ENCODE measurements at places on chromosomes 1 and 21.

GRCh38 chr1:10896673-10897072, 100.2 kb upstream of the CASZ1 start:
- DNase-seq: no peak

DNA sequence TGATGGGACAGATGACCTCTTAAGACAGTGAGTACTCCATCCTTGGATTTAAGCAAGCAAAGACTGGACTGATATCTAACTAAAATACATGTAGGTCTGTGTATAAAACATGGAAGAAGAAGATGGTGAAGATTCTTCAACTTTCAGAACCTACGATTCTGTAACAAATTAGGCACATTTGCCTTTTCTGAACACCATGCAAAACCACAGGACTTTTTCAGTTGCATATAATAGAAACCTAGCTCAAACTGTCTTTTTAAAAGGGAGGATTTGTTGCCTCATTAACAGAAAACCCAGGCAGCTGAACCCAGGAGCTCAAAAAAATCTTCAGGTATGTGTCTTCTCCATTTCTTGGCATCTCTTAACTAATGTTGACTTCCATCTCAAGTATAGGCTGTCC, 14.7 kb upstream of the TSPAN1 start:
- DNase-seq: no peak

DNA sequence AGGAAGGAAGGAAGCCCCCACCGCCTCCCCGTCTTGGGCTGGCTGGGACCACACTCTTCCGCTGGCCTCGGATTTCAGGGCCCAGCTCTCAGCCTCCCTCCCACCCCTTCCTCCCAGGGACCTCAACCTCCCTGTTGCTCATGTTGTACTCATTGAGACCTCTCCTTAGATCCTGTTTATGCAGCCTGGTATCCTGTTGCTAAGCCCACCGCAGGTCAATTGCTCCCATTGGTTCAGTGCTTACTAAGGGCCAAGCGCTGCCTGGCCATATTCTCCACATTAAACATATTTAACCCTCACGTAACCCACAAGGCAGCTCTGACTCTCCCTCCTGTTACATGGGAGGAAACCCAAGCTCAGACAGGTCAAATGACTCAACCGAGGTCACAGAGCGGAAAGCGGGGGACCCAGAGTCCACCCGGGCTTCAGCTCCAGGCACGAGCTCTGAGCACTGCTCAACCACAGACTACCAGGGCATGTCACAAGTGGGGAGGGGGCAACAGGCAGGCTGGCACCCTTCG, 23.2 kb upstream of the H6PD start:
- no peak for DNase-seq

- DNase-seq: no peak
These were observed 19.7 kb upstream of the KCNC4 start for GRCh38 chr1:110190282-110190929.

DNA sequence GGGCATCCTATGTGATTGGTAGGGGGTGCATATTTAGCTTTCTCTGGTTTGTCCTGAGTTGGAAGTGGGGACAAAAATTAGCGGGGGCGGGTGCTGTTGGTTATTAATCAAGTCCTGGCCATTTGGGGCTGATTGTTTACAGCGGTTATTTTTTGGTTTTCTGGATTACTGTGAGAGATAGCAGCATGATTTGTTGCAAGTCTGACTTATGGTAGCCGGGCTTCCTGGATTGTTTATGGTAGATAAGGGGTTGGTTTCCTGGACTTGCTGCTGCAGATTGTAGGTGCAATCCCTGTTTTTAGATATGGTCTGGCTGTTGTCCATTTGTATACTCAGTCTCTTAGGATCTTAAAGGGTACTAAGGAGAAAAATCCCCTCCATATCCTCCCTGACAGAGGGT, 12.1 kb upstream of the PROK1 start:
- no peak for DNase-seq

GRCh38 chr21:38775733-38776132, 30.0 kb upstream of the ETS2 start:
- no peak for DNase-seq

DNA sequence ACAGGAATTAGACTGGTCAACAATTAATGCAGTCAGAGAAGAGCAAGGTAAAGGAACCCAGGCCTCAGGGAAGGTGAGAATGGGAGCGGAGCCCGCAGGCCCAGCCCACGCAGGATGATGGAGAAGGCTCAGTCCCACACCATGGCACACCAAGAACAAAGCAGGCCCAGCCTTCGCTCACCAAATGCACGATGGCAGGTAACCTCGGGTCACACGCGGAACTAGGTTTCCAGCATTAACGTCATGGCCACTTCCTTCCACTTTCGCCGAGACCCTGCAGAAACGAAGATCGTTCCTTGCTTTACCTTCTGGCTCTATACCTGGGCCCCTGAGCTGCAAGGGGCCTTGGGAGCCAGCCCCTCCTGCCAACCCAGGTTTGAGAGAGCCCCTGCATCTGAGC, 240.2 kb upstream of the C1orf174 start:
- DNase-seq: no peak

DNA sequence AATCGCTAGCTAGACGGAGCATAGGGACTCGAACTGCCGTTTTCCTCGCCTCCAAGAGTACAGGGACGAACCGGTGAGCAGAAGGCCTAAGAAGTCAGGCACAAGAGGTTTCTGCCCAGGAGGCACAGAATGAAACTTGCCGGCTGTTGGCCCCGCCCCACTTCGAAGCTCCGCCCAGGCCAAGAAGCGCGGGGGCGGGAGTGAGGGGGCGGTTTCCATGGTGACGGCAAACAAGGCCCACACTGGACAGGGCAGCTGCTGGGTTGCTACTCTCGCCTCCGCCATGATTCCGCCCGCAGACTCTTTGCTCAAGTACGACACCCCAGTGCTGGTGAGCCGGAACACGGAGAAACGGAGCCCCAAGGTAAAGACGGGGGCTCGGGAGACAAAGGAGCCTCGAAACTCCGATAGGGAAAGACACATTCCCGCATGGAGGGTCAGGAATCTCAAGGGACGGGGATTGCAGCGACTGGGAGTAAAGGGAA, at the start of gene DNALI1:
DNALI1 (plus strand) TSS at position 229 of the 485 bp plus-strand sequence; CDS start at position 284, 55 bp downstream.
- DNase-seq: peak; percentile 85

- no peak for DNase-seq
These were observed 70.3 kb upstream of the CAMK1G start for GRCh38 chr1:209513226-209513625.

DNA sequence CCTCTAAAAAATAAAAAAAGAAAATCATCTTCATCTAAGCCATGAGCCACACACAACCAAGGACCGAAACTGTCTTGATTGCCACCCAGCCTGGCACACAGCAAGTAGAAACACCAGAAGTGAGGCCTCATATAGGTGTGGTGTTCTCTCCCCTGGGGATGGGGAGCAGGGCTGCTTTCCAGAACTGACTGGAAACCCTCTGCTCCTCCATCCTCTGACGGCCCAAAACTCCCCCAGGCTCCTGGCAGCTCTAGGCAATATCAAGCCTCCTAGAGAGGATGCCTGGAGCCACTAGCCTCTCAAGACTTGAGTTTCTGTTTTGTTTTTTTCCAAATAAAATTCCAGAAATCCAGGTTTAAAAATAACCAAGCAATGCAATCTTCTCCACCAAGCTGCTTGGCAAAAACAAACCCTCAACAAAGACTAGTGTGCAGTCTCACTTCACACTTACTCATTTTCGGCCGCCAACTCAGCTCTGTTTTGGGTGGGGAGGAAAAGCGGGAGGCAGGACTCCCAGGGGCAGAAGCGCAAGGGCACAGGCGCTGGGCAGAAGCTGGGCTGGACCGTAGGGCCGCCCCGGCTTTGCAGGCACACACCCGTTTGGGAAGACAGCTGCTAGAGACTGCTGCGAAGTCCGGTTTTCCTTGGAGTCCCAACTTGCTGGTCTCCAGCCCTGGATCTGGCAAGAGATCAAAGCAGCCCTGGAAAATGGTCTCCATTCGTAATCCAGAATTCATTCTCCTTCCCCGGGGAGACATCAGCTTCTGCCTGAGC, 78.2 kb upstream of the CAPZB start:
- peak; percentile 46 for DNase-seq

- DNase-seq: peak; percentile 4
These were observed 450.4 kb upstream of the VAMP3 start for GRCh38 chr1:7320661-7321060.

All from colonic mucosa (tissue), 4 donors.